ENCODE measurements at places on chromosomes 3 and 15.

DNA sequence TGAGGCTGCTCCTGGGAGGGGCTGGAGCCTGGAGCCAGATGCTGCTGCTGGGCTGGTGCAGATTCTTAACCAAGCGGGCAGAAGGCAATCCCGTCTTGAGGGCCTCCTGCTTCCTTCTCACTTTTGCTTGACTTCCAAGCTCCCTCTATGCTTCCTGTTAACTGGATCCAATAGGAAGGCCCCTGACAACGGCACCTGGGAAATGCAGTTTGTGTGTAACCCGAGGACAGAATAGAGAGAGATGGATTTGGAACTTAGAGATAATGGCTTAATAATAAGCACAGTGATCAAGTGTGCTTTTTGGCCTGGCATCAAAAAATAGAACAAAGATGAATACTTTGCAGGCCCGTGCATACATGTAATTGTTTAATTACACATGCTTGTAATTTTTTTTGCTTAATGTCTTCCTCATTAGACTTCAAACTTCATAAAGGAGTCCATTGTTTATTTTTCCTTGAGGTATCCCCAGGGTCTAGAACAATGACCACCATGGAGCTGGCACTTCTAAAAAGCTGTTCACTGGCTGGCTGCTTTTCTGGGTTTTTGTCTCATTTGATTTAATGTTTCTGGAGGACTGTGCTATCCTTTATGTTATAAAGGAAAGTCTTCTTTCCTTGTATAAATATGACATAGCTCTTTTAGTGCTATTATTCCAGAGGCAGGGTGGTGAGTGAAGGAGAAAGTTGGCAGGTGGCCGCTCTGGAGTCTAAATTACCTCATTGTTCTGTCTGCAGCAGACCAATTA, 63.3 kb upstream of the MITF start:
- DNase-seq: no peak

DNA sequence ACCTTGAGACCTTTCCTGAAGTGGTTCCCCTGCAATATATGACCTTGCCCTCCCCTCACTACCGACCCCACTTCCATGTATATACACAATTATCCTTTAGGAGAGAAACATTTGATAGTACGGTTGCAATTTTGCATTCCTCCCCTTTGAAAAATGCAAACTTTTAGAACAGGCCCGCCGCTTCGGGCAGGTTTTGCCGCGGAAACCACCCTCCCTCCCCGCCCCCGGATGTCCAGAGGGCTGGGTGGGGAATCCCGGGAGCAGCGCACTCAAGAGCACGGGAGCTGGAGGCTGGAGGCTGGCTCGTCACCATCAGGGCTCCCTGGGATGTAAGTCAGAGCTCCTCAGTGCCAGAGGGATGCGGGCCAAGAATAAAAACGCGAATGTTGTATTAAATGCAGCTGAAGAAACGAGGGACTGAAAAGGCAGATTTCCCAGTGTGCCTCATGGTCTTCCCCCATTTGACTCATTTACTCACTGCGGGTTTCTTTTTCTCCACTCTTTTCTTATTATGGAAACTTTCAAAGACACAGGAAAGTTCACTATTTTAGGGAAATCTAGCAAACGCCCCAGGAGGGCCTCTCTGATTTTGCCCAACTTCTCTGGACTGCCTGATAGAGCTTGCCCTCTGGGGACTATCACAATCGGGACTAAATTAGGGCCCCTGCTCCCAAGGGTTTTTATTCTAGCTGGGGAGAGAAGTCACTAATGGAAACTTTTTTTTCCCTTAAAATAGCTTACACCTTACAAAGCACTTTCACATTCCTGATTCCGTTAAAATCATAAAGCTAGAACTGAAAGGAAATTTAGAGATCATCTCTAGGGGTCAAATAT, 2.9 kb upstream of the USP3 start:
- DNase-seq: peak; percentile 85

DNA sequence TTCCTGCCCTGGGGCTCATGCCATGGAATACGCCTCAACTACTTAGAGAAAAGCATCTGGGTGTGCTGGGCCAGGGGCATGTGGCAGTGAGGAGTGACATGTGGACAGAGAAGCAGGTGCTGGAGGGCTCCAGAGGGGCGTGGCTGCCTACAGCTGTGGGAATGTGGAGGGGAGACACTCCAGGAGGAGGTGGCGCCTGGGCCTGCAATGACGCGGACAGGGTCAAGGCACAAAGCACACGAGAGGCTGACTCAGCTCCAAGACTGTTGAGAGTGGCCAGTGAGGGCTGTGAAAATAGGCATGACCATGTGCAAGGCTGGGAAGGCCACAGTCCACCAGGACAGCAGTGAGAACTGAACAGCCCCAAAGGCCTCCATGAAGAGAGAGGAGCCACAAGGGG, 48.5 kb downstream of the PTH1R start:
- DNase-seq: no peak

DNA sequence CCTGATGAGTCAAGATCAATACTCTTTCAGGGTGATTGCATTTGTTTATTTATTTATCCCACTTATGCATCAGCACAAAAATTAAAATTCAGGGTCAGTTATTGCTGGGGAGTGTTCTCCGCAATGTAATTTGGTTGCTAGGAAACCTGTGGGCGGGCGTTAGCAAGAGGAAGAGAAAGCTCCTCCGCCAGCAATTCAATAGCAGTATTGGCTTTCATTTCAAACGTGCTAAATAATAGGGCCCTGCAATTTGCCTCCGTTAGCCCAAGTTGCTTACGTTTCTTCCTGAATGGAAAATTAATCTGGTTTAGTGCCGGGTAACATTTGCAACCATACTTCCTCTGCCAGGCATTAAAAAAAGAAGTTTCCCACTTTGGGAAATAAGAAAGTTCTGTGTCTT, 35.5 kb upstream of the PLCL2 start:
- peak; percentile 36 for DNase-seq

GRCh38 chr15:65532738-65533051, 2.4 kb downstream of the HACD3 start:
- DNase-seq: no peak

DNA sequence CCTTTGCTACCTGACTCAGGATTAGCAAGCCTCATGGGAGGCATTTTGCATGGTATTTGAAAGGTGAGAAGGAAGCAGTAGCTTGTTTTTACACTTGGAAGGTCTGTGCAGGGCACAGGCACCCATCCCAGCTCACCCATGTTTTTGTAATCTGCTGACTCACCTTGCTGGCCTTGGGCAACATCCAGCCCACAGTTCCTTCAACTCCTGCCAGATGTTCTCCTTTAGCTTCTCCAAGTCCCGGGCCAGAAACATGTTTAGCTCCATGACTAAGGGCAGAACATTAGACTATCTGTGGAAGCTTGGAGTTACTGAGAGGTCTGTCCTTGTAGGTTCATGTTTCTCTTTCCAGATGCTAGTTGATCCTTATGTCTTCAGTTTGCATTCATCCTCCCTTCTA, 12.4 kb upstream of the ZNF770 start:
- DNase-seq: peak; percentile 56

DNA sequence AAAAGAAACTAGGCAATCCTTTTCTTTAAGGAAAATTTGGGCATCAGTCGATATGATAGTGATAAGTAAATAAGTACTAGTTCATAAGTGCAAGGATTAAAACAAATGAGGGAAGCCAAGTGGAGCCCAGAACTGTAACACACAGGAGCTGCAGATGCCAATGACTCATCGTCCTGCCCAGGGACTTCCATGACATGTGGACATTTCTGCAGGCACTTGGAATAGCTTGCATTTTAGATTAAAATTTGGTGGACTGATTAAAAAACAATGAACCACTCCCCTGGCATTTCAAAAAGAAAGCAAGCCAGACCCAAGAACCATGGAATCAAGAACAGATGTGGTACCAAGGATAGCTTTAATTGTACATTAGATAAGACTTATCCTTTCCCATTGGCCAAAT, 2.9 kb downstream of the SAMD7 start:
- no peak for DNase-seq

DNA sequence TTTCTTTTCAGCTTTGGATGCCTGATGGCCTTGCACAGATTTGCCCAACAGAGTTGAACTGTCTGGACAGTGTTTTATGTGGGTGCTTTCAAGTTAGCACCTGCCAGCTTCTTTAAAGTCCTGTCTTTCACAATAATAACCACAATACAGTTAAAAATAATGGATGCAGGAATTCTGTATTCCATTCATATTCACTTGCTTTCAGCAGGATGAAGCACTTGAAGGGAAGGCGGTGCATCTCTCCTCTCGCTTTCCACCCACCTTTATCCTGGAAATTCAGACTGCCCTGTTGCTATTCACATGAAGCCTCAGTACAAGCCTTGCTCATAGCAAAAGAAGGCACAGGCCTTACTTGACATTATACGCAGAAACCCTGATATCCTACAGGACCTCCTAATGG, 26.5 kb upstream of the GYG1 start:
- no peak for DNase-seq

DNA sequence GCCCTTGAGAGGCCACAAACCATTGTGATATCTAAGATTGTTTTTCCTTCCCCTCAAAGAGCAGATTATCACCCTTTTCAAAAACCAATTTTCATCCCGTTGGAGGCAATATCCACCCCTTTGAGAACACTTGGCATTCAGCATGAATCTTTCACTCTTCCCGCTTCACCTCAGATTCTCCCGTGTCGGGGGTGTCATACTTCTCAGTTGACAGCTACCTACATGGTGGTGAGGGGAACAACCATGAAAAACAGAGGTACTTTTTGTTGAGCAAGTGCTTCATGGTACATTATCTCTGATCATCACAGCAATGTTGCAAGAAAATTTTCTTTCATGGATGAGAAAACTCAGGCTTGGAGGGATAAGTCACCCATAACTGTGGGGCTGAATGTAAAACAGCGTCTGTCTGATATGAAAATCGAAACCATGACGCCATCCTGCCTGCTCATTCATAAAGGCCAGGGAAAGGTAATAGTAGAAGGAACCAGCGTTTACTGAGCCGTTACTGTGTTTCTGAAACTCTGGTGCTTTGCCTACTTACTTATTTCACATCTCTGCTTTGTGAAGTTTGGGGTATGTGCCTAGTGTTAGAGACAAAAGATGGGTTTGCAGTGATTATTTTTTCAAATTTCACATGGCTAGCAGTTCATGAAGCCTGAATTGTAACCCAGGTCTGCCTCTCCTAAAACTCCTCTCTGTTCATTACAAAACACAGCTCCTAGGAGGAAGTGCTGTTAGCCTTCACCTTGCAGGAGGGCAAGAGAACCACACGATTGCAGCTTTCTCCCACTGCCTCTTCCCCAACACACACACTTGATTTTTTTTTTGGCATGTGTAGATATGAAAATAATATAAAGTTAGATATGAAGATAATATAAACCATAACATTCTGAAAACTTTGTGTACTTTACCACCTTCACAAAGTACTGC, 35.4 kb downstream of the SV2B start:
- no peak for DNase-seq

DNA sequence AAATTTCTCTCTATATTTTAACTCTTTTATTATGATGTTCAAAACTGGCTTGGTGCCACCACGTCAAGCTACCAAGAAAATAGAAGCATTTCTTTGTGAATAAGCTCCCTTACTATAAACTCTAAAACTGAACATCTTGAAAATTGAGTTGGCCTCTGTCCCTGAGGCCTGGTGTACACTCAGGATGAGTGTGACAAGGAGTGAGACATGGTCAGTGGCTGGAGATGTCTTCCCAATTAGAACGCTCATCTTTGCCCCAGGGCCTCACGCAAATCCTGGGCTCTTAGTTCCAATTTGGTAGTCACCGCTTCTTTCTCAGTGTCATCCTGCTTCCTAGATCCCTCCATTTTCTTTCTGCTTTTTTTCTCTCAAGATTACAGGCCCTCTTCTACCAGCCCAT, 26.2 kb downstream of the SLC2A2 start:
- no peak for DNase-seq

DNA sequence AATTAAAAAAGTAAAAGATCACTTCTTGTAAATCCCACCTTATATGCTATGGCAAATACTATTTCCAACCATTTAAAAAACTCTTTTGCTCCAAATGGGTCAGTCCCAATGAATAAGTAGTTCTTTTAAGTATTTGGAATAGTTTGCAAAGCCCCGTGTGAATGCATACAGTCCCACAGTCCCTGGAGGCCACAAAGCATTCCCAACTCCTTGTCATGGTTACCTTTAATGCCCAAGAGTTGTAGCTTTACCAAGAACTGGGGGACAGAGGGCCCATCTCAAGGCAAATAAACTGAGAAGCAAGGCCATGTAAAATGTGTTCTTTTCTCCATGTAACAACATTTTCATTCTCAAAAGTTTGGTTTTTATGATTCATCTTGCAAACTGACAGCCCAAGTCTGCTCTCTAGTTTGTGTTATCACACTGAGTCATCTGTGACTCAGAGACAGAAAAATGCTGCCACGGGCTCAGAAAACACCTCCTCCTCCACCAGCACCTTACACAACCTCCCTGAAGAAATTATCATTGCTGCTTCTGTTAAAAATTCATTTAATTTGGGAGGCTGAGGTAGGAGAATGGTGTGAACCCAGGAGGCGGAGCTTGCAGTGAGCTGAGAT, 336.2 kb downstream of the ERC2 start:
- DNase-seq: peak; percentile 66

GRCh38 chr3:141738891-141739363, 829 bp downstream of the RNF7 start:
- DNase-seq: no peak

DNA sequence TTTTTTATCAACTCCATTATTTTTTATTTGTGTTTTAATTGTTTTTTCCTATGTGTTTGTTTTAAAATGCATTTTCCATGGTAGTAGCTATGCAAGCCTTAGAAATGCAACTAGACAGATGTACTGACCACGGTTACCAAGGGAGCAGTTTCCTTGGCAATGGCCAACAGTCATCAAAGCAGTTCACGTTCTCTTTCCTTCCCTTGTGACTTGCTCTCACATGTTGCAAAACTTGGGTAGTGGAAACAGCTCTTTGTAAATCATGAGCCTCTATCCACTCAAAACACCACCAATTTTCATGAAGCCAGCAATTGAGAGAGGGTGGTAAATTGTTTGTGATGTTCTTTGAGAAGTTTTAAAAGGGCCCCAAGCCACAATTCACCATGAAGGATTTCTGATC, 499.4 kb upstream of the MDFIC2 start:
- no peak for DNase-seq

GRCh38 chr3:54445630-54446029, 323.3 kb downstream of the CACNA2D3 start:
- no peak for DNase-seq

DNA sequence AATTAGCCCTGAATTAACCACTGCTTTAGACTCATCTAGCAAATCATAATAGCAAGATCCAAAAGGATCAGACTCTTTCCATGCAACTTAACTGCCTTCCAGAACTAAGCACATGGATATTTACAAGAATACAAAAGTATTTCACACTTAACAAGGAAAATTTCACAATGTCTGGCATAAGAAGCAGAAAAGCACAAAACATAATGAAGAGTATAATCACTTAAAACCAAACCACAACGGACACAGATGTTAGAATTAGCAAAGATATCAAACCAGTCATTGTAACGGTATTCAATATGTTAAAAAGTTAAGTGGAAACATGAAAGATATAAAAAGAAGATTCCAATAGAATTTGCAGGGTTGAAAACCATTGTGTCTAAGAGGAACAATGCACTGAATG, 51.5 kb upstream of the COL6A6 start:
- DNase-seq: no peak

GRCh38 chr15:88331291-88331690, 74.8 kb upstream of the NTRK3 start:
- DNase-seq: no peak

GRCh38 chr3:116445311-116445841, at the start of gene LSAMP:
Gene LSAMP, minus strand, starts transcription at chr3:116445487.
- no peak for DNase-seq

Data from AG09319 (cell line).